CD8-positive, alpha-beta memory T cell (primary cell): ENCODE measurements at places on chromosomes 2 and 18.

GRCh38 chr2:41698678-41699422, 349.0 kb upstream of the PKDCC start:
- no peak for DNase-seq

- DNase-seq, result no peak
Measured at GRCh38 chr2:216572582-216573578, 60.3 kb upstream of the IGFBP2 start.

- no peak for DNase-seq
Measured at GRCh38 chr2:159381574-159381973, 95.1 kb upstream of the WDSUB1 start.

GRCh38 chr2:18153741-18154140, 275.3 kb downstream of the KCNS3 start:
- DNase-seq, result no peak

- no peak for DNase-seq
Measured at GRCh38 chr18:73715210-73715670, 432.4 kb downstream of the FBXO15 start.

GRCh38 chr2:229714736-229715541, 584 bp upstream of the DNER start:
- no peak for DNase-seq

GRCh38 chr2:88329815-88330603, 122.5 kb downstream of the FOXI3 start:
- no peak for DNase-seq
